ENCODE measurements at places on chromosomes 12 and 14.

DNA sequence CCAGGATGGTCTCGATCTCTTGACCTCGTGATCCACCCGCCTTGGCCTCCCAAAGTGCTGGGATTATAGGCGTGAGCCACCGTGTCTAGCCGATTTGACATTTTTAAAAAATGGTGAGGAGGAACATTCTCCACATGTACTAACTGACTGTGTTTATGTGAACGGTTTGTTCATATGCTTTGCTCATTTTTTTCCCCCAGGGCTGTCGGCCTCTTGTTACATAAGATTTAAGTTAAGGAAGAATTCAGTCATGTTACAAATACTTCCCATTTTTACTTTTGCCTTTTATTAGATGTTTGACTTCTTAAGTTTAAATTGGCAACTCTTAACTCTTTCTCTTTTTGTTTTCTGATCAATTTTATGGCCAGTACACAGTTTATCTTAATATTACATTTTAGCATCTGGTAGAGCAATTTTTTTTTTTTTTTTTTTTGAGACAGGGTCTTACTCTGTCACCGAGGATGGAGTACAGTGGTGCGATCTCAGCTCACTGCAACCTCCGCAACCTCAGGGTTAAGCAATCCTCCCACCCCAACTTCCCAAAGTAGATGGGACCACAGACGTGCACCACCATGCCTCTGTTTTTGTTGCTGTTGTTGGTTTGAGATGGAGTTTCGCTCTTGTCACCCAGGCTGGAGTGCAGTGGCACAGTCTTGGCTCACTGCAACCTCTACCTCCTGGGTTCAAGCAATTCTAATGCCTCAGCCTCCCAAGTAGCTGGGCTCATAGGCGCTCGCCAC lies 9.6 kb downstream of the GNS start:
- no peak for DNase-seq

DNA sequence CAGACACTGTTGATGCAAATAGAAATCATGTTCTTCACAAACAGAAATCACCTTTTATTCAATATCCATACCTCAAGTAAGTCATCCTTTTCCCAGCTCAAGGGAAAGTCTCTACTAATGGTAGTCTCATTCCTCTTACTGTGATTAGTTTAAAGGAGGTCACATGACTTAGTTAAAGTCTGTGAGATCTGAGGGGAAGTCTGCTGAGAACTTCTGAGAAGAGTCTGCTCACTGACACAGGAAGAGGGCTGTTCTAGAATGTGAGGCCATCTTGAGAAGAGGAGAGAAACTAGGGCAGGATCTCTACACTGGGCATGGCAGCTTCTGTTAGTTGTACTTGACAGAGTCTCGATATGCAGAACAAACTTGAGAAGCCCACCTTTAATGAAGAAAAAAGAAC lies 146.8 kb downstream of the C12orf42 start:
- DNase-seq, result no peak

DNA sequence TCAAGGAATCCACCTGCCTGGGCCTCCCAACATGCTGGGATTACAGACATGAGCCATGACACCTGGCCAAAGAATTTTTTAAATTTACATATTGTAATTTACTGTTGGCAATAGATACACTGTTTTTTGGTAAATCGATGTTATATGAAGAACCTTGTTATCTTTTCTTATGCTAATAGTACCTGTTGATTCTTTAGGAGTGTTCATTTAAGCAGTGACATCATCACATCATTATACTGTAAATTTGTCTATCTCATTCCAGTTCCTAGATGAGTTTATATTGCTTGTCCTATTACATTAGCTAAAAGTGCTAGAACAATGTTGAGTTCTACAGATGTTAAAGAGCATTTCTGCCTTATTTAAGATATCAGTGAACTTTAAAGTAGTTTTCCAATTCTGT lies 13.0 kb upstream of the TAS2R30 start:
- no peak for DNase-seq

DNA sequence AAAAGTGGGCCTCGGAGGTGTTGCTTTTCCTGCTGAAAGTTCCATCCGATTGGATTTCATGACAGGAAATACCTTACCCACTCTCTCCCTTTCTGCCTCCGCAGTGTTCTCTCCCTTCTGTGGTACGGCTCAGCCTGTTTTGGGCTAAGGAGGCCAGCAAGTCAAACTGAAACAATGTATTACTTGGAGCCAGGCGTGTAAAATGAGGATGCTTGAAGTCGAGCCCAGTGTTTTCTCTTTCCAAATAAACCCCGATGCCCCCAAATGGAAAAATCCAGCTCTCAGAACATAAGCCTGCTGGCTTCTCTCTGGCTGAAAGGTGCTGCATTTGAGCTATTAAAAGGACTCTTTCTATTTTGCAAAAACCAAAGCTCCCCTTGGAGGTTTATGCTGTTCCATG lies 124.7 kb downstream of the ZNF664 start:
- no peak for DNase-seq

GRCh38 chr14:102085488-102085887 lies 1.4 kb downstream of the HSP90AA1 start:
- no peak for DNase-seq

DNA sequence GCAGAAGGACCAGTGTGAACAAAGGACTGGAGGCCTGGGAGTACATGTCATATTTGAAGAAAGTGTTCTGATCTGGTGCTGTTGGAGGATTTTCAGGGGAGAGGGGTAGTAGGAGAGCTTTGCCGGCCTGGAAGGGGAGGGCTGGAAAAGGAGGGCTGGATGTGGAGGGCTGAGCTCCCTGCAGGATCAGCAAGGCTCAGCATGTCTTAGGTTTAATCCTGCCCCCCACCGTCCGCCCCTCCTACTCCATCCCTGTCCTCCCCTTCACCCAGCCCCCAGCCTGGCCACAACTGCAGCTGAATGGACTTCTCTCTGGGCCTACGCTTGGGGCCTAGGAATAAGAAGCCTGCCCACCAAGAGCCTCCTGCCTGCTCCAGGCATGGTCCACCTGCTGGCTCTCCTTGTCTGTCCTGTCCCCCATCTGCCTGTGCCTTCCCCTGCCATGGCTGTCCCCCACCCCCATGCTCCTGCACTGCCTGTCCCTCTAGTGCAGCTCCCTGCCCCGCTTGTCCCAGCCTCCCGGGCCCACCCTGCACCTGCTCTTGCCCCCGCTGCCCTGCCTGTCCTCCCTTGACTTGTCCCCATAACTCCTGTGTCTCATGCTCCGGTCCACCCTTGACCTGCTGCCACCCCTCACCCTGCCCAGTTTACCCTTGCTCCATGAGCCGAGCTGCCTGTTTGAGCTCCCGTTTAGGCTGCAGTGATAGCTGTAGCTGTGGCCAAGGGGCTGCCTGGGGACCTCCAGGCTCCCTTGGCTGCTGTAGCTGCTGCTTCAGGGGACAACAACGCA lies 9.8 kb upstream of the RARG start:
- DNase-seq, result no peak

- no peak for DNase-seq
Observed at GRCh38 chr14:94673781-94674231, 61.6 kb downstream of the SERPINA3 start.

- no peak for DNase-seq
Observed at GRCh38 chr12:108712925-108713203, 18.5 kb downstream of the CORO1C start.

GRCh38 chr14:74838166-74838565 lies 37.8 kb downstream of the PROX2 start:
- DNase-seq, result no peak

DNA sequence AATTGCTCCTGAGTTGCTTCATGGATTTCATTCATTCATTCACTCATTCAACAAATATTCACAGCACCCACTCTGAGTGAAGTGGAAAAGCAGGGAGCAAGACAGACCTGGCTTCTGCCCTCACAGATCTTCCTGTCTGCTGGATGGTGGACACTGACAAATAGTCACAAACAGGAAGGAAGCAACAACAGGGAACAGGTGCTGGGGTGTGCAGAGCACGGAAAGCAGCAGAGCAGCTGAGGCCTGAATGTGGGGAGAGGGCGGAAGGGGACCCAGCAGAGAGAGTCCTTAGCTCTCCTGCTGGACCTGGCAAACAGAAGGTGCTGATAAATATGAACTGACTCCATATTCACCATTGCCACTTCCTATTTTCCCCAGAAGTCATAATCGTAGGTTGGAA lies 54.4 kb downstream of the SETD3 start:
- no peak for DNase-seq
